K562 (cell line): ENCODE measurements at places on chromosomes 7 and 10. TPM values are rescaled to one million over a fixed set of nuclear protein-coding genes. Genes with fewer than 3 reads are reported as not detected.

TUBB8 gene
- total RNA-seq: not detected in 2 replicates

PTPRN2 gene
- 0.09 TPM in 1 of 2 replicates, not detected in the other for total RNA-seq

DNA sequence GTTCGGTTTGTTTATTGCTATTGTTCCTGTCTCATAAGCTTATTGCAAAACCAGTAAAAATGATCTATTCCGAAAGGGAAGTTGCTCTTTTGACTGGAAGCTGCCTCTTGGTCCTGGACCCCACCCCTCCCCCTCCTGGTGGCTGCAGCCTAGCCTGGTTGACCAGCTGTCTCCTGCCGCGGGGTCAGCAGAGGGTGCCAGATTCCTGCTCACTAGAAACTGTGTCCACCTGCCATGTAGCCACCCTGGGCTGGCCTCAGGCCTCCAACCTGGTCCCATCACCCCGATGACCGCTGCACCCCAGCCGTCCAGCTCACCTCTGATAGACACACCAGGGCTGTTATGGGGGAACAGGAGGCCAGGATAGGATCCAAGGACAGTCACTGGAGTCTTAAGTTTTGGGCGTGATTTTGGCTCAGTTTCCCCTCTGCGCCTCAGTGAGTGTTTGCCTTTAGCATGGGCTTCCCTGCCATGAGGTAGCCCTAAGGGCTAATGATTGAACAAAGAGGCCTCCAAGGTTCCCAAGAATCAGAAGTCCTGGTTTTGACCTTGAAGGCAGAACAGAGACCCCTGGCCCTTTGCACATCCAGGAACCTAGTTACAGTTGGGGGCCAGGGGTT, 32.9 kb upstream of the SLF2 start:
- peaks cover 22% of the 10 kb centered on the region for H3K27me3 ChIP-seq
- peak; percentile 31 for DNase-seq
- H3K27ac ChIP-seq: no peak overlapping the region
- no peak overlapping the region for H3K4me3 ChIP-seq

GRCh38 chr10:62511656-62512055, 137.5 kb downstream of the ZNF365 start:
- no peak overlapping the region for H3K4me3 ChIP-seq
- H3K4me1 ChIP-seq: no peaks in the 10 kb centered on the region
- H3K36me3 ChIP-seq: no peaks in the 10 kb centered on the region
- no peaks in the 10 kb centered on the region for H3K27me3 ChIP-seq

GRCh38 chr10:53619671-53620070, 847.1 kb upstream of the MBL2 start:
- H3K27ac ChIP-seq: no peak overlapping the region
- no peaks in the 10 kb centered on the region for H3K27me3 ChIP-seq
- no peaks in the 10 kb centered on the region for H3K4me1 ChIP-seq
- no peaks in the 10 kb centered on the region for H3K36me3 ChIP-seq
- no peak overlapping the region for H3K4me3 ChIP-seq
